Stimulated activated CD4-positive, alpha-beta T cell treated with anti-CD3 and anti-CD28 coated beads, Interleukin-1b, Interleukin-23, amount 100 ng/mL, for 24 hours (primary cell): ENCODE measurements at places on chromosomes 2 and 18.

DNA sequence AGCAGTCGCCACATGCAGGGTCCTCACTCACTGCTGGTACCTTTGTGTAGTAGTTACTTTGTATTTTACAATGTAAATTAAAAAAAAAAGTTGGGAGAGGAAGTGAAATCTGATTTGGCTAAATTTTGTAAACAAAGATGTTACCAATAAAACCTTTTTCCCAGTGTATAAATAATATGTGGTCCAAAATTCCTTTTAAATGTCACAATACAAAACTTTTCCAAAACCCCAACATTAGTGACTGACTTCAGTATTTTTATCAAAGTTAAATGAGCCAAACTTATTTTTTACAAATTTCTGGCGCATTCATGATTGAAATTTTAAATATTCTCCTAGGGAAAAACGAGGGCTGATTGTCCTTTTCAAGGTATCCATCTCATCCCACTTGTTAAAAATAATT, 239.9 kb downstream of the AGAP1 start:
- no peak for DNase-seq

- DNase-seq, result no peak
Measured at GRCh38 chr2:85436836-85437487, 18.4 kb downstream of the SH2D6 start.

DNA sequence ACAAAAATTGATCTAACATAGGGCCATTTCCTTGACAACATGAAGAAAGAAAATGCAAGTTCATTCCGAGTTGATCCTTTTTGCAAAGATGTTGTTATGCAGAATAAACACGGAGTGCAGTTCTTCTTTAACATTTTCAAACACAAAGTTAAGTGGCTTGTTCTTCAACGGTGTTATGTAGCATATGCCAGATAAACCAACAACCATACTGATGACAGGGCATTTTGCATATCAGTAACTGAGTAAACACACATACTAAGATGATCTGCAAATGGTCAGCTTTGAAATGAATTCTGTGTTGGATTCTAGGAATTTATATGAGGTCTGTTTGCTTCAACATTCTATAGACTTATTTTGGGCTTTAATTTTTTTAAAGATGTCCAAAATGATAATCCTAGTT, 266.4 kb downstream of the GPD2 start:
- DNase-seq, result no peak

DNA sequence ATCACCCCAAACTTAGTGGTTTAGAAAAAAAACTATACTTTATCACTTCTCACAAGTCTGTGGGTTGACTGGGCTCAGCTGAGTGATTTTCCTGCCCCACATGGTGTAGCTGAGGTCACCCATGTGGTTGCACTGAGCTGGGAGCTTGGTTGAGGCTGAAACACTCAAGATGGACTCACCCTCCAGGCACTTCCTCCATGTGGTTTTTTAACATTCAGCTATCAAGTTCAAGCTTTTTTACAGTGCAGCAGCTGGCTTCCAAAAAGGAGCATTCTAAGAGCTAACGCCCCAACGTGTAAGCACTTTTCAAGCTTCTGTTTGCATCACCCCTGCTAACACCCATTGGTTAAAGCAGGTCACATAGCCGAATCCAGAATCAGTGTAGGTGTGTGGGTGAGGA, 105.9 kb upstream of the CREB1 start:
- DNase-seq, result no peak

- DNase-seq, result no peak
Measured at GRCh38 chr2:222943820-222944219, 83.0 kb downstream of the ACSL3 start.

DNA sequence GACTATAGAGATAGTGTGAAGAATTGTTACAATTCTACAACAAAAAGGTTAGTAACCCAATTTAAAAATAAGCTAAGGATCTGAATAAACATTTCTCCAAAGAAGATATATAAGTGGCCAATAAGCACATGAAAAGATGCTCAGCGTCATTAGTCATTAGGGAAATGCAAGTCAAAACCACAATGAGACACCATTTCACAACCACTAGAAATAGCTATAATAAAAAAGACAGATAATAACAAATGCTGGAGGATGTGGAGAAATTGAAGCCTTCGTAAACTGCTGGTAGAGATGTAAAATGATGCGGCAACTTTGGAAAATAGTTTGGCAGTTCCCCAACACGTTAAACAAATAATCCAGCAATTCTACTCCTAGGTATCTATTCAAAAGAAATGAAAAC, 366.5 kb upstream of the POU3F3 start:
- no peak for DNase-seq

GRCh38 chr2:225930687-225931086, 531.2 kb downstream of the NYAP2 start:
- no peak for DNase-seq

- no peak for DNase-seq
Measured at GRCh38 chr18:8339952-8340351, 269.3 kb upstream of the RAB12 start.

DNA sequence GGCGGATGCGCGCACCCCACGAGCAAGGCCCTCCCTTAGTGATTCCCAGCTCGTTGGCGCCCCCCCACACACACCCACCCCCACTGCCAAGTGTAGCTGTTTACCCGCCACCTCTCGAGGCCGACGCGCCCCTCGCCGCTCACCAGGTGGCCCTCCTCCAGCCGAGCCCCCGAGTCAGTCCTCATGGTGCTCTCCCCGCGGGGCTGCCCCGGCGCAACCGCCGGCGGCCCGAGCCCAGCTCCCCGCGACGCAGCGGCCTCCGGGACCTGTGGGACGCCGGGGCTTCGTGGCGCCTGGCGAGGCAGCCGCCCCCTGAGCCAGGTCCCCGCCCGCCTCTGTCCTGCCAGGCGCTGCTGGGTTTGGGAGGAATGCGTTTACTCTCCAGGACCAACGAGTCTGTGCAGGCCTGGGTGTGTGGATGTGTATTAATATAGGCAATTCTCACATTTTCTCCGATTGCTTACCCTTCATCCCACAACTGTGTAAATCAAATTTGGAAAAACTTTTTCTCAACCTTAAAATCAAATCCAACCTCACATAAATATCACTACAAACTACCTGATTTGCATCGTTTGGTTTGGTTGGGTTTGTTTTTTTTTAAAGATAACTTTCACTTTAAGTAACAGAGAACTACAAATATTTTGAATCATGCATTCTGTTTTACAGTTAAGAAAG, at the start of gene TMEM237:
Gene TMEM237, minus strand, starts transcription at position 288 of the 675 bp plus-strand sequence. Its CDS starts 103 bp downstream, at position 185.
- DNase-seq, result peak; percentile 12

DNA sequence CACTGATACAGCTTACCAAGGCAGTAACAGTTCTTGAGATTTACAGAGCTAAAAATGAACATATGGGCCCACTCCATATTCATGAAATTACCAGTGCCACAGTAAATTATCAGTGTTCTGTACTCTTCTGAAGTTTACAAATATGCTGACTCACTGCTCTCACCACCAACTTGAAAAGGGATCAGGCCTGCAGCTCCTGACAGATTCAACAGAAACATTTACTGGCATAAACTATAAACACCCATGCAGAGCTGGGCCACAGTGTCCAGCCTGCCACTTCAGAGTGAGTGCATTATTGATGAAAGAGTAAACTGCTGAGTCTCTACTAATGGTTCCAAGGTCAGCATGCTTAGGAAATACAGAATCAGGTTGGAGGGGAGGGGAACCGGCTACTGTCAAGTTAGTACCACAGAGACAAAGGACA, 83.1 kb downstream of the FARSB start:
- no peak for DNase-seq

GRCh38 chr2:236758406-236758805, 188.8 kb downstream of the ACKR3 start:
- DNase-seq, result no peak

GRCh38 chr18:36590621-36591580, 237.9 kb downstream of the TPGS2 start:
- no peak for DNase-seq

DNA sequence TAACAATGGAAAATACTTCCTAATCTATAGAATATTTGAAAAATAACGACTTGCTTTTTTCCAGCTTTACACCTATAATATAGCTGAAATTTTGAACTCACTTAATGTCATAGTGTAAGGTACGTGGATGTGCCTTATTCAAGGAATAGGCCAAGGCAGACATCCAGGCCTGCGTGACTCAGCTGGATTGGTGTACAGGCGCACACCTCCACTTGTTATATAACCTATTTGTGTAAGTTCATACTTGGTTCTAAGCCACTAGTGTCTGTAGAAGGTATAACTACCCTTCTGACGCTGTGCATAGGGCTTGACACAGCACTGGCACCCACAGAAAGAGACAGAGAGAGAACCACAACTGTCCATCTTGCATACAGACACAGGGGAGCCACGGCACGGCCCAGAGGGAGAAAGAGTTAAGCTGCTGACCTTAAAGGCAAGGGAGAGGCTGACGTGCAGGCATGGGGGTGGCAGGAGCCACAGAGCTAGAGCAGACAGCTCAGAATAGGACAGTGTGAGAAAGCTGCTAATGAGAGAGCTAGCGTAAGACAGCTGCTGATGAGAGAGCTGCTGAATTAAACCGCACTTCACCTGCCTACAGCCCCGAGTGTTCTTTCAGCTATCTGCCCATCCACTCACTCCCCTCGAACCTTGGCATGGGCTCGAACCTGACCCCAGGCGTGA, 16.1 kb downstream of the CCDC178 start:
- no peak for DNase-seq

DNA sequence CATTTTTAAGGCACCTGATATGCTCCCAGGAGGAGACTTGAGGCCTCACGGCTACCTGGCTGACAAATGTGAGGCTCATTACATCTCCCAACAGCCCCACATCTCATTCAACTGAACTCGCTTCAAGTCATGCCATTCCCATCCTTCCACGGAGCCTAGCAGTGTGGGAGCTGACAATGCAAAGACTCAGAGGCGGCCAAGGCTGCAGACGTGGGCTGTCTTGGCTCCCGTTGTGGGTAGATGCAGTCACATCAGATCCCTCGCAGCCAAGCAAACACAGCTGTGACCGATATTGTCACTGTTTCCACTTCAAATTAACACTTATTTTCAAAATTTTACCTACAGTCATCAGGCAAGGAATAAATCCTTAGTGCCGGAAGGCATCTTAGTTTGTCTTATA, 64.0 kb upstream of the TRIB2 start:
- DNase-seq, result no peak
